ENCODE measurements at places on chromosomes 12 and 14.

DNA sequence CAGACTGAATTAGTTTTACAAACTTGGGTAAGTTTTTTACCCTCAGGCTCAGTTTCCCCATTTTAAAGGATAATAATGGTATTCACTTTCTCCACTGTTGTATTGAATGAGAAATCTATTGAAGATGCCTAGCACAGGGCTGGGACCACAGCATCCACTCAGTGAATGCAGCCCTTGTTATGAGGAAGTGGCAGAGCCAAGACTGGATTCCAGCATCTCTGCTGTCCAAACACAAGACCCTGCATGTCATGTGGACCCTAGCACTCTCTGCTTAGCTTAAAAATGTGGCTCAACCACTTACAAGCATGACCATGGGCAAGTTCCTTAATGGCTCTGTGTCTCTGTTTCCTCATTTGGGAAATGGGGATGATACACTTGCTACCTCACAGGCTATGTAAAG, 24.1 kb upstream of the TRIM9 start:
- no peak for DNase-seq

DNA sequence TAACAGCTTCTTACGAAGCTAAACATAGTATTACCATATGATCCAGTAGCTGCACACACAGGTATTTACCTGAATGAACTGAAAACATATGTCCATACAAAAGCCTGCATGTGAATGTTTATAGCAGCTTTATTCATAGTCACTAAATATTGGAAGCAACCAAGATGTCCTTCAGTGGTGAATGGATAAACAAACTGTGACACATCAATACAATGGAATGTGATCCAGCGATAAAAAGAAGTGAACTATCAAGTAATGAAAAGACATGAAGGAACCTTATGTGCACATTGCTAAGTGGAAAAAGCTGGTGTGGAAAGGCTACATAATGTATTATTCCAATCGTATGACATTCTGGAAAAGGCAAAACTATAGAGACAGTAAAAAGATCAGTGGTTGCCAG, 38.1 kb upstream of the JDP2 start:
- DNase-seq: no peak

DNA sequence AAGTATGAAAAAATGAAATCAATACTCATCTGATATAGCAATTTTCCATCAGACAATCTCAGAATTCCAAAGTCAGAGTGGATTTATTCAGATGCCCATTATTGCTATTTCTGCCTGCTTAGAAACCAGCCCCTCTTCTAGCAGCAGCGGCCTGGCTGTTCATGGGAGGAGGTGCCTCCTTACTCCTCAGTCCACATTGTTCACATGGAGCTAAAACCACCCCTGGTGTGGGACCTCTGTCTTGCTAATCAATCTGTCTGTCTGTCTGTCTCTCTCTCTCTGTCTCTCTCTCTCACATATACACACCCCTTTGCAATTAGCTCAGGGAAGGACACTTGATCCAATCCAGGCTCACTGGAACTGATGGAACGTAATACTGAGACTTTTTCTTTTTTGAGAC, 176.1 kb downstream of the APAF1 start:
- DNase-seq: no peak

GRCh38 chr12:120481022-120481767, 11.6 kb upstream of the SRSF9 start:
- DNase-seq: no peak

GRCh38 chr12:92065018-92065499, 80.6 kb downstream of the BTG1 start:
- DNase-seq: peak; percentile 94

DNA sequence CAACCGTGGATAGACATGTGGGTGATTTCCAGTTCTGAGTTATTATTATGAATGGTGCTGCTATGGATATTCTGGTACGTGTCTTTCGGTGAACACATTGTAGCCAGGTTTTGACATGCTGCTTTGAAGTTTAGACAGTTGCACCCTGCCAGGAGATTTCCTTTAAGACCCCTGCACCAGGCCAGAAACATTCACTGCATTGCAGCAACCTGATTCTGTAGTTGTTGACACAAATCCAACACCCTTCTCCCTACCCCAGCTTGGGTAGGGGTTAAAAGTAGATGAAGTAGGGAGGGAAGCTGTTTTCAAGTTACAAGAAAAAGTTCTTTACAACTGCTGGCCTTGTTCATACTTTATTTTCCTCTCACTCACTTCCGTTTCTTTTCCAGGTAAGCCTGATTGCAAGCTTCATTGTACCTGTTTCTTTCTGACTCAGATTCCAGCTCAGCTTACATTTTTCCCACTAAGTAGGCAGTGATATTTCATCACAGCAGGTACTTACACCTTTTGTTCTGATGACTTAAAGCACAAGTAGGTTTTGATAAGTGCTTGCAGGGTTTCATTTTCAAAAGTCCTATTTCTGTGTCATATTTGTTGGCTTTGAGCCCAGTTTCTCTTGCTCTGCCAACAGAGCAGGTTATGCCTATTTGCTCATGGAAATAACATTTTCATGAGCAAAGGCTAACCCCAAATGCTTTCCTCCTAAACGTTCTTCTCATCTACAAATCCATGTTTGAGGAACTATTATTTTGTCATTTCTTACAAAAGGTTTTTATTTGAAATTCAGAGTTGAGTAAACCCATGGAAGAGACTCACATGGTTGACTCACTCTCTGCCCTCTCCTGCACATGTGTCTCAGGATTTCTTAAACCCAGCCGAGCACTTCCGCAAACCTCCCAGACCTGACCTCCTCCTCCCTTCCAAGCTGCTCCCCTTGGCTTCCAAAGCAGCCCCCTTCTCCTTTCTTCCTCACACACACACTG, 12.1 kb upstream of the LTA4H start:
- DNase-seq: peak; percentile 52

GRCh38 chr14:73784181-73784987, 67.2 kb upstream of the PTGR2 start:
- DNase-seq: no peak

DNA sequence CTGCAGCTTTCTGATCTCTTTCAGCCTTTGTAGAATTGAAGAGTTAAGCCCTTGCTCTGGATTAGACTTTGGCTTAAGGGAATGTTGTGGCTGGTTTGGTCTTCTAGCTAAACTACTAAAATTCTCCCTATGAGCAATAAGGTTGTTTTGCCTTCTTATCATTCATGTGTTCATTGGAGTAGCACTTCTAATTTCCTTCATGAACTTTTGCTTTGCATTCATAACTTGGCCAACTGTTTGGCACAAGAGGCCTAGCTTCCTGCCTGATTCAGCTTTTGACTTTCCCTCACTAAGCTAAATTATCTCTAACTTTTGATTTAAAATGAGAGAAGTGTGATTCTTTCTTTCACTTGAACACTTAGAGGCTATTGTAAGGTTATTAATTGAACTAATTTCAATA, 384.3 kb downstream of the RAD51B start:
- no peak for DNase-seq

- peak; percentile 36 for DNase-seq
These were observed 103.5 kb downstream of the FGD4 start for GRCh38 chr12:32502693-32503502.

DNA sequence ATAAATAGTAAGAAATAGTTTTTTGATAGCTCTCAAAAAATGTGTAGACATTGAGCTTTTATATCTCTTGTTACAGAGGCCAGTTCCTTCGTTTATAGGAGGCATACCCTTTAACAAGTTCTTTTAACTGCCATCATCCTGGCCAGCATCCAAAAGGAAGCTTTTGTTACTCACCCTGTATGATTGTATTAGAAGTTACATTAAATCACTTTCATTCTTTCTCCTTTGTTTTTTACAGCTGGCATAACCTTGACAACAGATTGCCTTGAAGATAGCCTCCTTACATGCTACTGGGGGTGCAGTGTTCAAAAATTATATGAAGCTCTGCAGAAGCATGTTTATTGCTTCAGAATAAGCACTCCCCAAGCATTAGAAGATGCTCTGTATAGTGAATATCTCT, 20.1 kb downstream of the CGRRF1 start:
- no peak for DNase-seq

- no peak for DNase-seq
These were observed 31.5 kb downstream of the HSP90AA1 start for GRCh38 chr14:102055181-102055901.

DNA sequence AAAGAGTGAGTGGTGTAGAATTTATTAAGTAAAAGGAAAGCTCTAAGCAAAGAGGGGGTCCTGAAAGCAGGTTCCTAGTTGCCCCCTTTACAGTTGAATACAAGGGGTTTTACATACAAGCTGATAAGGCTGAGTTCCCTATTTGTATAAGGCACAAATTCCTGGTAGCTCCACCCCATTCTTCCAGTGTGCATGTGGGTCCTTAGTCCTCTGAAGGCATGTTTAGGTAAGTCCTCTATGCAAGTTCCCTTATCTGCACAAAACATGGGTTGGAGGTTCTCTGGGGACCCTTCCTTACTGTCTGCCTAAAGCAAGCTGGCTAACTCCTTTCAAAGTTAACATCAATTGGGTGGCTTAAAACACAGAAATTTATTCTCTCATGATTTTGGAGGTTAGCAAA, 2.9 kb upstream of the FAR2 start:
- DNase-seq: no peak

- DNase-seq: peak; percentile 92
These were observed 371 bp upstream of the REM2 start for GRCh38 chr14:22882529-22883172.

GRCh38 chr12:57476162-57476992, 3.3 kb downstream of the ARHGAP9 start:
- DNase-seq: no peak

DNA sequence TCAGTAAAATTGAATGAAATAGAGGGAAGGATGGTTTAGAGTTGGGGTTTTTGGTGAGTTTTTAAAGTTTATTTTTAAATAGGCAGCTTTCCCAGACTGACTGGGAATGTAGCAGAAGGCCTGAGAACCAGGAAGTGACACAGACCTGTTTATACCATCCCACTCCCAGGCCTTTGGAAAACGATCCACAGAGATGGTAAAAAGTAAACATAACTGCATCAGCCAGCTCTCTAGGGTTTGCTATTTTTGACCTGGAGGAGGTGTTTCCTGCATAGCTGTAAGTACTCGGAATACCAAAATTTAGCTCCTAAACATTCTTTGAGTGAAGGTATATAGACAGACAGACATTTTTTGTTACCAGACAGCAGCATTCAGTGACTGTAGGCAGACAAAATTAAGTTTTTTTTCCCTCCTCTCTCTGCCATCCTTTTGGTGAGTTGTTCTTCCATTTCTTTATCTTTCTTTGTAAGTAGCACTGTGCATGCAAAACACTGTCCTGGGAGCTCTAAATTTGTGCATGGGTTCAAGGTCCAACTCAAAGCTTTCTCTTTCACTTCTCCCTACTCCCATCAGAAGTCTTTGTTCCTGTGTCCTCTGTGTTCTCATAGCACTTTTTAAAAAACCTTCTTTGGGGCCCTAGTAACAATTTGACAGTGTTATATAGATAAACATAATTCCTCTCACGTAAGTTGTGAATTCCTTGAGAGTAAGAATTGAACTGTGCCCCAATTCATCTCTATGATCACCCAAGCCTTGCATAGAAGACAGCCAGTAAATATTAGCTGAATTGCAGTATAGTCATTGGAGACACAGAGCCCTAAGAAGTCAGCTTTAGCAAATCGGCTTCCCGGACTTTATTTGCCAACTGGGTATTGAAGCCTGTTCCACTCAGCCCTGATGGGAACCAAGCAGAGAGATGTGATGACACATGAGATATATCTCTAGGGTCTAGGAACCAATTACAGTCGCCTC, 37.4 kb downstream of the SUSD6 start:
- DNase-seq: no peak

GRCh38 chr12:82412246-82412645, 53.9 kb downstream of the METTL25 start:
- DNase-seq: no peak

DNA sequence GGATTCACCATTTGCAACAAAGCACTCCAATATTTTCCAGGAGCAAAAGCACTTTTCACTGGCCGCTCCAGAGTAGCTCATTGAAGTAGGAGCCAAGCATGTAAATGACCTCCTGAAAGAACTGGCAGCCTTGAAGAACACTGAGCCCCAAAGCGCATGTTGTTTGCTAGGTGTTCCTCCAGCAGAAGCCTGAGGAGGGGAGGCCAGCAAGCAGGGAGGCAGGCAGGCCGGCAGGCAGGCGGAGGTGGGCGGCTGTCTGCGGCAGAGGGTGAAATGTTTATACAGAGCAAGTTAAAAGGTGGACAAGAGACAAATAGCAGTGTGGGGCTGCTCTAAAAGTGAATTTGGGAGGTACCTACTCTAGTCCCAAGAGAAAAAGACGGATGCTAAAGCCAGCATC, 439.4 kb downstream of the CCDC91 start:
- DNase-seq: no peak

DNA sequence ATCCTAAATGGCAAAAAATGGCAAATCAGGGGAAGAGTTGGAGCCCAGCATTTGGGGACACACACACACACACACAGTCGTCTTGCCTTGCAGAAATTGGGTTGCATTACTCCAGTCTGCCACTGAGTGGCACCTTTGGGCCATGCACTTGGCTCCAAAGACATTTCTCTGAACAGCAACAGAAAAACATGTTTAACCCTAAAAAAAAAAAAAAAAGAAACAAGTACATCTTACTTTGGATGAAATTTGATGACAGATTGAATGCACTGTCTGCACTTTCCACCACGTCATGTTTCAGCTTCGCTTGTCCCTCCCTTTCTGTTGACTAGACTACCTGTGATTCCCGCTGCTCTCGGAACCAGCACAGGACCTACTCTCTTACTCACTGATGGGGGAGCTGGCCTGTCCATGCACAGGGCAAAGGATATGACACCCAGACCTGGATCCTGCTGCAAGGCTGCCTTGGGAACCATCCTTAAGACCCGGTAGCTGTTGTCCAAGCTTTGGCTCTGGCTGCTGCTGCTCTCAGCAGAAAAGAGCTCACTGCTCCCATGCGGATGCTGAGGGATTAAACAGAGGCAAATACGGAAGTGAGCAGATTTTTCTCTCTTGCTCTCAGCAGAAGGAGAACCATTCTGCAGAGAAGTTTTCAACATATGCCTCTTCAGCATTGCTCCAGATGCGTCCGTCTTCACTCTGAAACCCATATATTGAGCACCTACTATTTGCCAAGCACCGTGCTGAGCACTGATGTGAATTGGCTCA, 376.8 kb downstream of the DPF3 start:
- peak; percentile 85 for DNase-seq

- no peak for DNase-seq
These were observed 721 bp downstream of the CABP1 start for GRCh38 chr12:120640861-120641833.

GRCh38 chr12:90816353-90817089, 138.5 kb downstream of the CCER1 start:
- DNase-seq: no peak

DNA sequence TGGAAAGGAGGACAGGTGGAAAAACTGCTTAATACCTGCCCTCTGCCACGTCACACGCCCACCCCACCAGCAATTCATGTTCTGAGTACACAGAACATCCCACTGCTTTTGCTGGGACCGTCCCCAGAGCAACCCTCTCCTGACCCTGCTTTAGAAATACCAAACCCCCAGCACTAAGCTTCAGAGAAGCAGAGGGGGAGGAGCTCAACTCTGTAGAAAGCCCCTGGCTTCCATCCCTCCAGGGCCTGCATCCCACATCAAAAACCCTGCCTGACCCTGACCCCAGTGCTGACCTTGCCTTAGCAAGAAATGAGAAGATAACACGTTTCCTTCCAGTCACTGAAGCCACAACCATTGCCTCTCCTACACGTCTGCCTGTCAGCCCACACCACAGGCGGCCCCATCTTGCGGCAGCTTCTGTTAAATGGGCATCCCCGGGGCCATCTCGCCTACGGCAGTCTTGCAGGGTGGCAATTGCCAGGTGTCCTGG, 19.7 kb downstream of the VDR start:
- no peak for DNase-seq

Data from NCI-H2171 treated with DMSO at 0.1 percent for 48 hours (cell line).